ENCODE measurements at places on chromosomes 5 and 9.

DNA sequence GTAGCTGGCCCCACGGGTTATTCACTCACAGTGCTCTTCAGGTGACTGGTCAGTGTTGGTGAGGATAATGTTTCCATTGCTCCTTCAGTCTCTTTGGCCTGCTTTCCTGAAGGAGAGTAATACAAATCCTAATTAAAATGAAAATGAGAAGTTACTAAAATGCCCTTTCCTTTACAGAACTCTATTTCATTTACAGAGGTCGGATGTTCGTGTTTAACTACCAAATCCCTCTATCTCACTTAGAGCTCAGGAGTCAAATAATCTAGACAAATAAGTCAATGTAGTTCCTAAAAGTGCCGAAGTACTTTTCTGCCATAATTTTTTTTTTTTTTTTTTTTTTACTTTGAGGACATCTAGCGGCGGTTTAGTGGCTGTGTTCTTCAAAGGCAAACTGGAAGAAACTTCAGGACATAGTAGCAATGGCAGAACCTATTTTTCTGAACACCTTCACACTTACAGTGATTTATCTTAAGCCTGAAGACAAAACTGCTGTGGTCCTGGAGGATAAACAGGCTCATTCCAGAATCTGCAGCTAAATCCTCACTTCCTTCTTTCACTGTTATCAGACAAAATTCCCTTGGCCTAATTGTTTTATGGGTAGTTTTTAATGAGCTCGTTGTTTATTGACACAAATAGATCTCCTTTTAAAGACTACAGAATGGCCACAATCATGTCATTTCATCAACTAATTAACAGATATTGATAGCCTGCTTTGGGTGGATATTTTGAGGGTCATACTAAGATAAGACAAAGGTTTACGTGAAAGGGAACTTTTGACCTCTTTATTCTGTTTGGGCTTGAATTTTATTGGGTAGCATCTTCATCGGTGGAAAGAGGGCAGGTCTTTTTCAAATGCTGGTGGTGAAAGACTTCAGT is 207.6 kb upstream of the DMRTA1 start:
- peak; percentile 43 for DNase-seq

GRCh38 chr9:78127279-78128225 is 95.9 kb upstream of the GNAQ start:
- no peak for DNase-seq

- no peak for DNase-seq
These were observed 135.8 kb downstream of the TRIM36 start for GRCh38 chr5:115033861-115034260.

DNA sequence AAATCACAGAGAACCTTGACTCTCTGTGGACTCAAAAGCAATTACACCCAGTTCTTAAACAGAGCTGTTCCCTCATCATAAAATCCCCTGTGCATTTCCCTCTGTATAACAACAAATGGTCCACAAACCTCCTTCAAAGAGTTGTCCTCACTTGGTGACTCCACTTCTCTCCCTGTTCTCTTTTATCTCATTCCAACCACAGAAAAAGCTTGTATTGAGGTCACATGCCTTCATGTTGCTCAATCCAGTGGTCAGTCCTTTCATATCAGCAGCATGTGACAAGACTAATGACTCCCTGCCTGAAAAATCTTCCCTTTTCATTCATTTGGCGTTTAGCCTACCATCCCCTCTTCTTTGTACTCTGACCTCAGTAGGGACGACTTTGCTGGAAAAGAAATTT is 158.0 kb downstream of the DEPDC1B start:
- DNase-seq = no peak

- no peak for DNase-seq
These were observed 351.9 kb downstream of the NFIB start for GRCh38 chr9:13962006-13962405.

DNA sequence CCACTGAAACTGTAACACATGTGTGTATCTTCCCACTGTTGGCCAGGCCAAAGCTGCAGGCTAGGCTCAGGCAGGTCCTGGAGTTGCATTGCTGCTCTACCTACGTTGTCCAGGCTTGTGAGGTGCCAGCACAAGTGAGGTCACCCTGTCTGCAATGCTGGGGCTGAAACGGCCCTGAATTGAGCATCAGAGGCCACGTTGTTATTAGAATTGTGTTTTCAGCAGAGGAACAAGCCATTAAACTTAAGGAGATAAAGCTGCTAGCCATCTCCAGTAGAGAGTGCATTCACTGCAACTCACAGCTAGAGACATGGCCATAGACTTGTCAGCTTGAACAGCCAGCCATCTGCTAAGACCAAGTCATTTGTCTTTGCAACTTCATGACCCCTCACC is 191.8 kb downstream of the SEMA6A start:
- no peak for DNase-seq
